T-helper 2 cell treated with Interferon-gamma antibody and Interleukin-4, amounts not matched to agents 5 μg/mL and 100 μg/mL, for 36 hours (primary cell): ENCODE measurements at places on chromosomes 7 and 10.
A peak's percentile ranks its signal among the peaks of the same experiment; 100 is the strongest.

GRCh38 chr7:43283706-43284105, 171.3 kb downstream of the HECW1 start:
- DNase-seq = no peak
- peaks cover 5% of the 10 kb centered on the region for H3K27me3 ChIP-seq
- no peak overlapping the region for H3K4me3 ChIP-seq
- no peaks in the 10 kb centered on the region for H3K4me1 ChIP-seq

GRCh38 chr7:12578930-12579640, 8.6 kb downstream of the SCIN start:
- H3K36me3 ChIP-seq = no peaks in the 10 kb centered on the region
- DNase-seq = no peak
- H3K4me1 ChIP-seq = no peaks in the 10 kb centered on the region
- no peak overlapping the region for H3K4me3 ChIP-seq
- peaks cover 21% of the 10 kb centered on the region for H3K27me3 ChIP-seq

DNA sequence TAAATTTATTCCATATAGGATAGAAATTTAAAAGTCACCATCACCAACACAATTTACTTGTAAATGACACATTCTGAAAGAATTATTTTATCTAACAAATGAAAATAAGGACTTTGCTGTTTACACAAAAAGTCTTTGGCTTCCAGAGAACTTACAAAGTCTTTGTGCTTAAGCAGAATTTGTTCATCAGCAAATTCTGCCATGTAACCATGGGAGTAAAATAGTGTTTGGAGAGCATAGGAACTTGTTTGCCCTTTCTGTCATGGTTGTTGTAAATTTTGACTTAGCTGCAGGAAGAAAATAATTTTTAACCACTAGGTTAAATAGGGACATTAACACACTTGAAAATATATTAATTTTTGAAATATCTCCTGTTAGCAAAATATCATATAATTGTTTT, 15.2 kb downstream of the FGL2 start:
- H3K4me3 ChIP-seq = no peak overlapping the region
- H3K27me3 ChIP-seq = no peaks in the 10 kb centered on the region
- peaks cover 10% of the 10 kb centered on the region for H3K4me1 ChIP-seq
- peaks cover 3% of the 10 kb centered on the region for H3K36me3 ChIP-seq
- H3K27ac ChIP-seq = no peak overlapping the region

GRCh38 chr7:74380720-74381119, 73.0 kb upstream of the GTF2IRD1 start:
- DNase-seq = no peak
- H3K27me3 ChIP-seq = no peaks in the 10 kb centered on the region
- no peak overlapping the region for H3K27ac ChIP-seq

- H3K36me3 ChIP-seq = no peaks in the 10 kb centered on the region
- H3K4me3 ChIP-seq = no peak overlapping the region
- H3K4me1 ChIP-seq = no peaks in the 10 kb centered on the region
- no peak for DNase-seq
- no peaks in the 10 kb centered on the region for H3K27me3 ChIP-seq
Observed at GRCh38 chr7:46071076-46071475, 150.0 kb upstream of the IGFBP3 start.

DNA sequence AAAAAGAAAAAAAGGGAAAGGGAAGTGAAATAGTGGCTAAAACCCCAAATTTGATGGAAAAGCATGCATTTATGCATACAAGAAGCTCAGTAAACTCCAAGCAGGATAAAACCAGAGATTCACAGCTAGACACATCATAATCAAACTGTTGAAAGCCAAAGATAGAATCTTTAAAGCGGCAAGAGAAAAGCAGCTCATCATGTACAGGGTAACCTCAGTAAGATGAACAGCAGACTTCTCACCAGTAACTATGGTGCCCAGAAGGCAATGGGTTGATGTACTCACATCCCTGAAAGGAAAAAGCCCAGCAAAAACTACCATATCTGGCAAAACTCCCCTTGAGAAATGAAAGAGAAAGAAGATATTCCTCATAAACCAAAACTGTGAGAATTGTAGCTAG, 60.4 kb downstream of the TPST1 start:
- no peaks in the 10 kb centered on the region for H3K36me3 ChIP-seq
- no peaks in the 10 kb centered on the region for H3K4me1 ChIP-seq
- H3K27me3 ChIP-seq = no peaks in the 10 kb centered on the region
- H3K4me3 ChIP-seq = no peak overlapping the region

GRCh38 chr10:48542471-48543181, 62.2 kb downstream of the ARHGAP22 start:
- H3K27ac ChIP-seq = no peak overlapping the region
- H3K27me3 ChIP-seq = peaks cover 3% of the 10 kb centered on the region
- no peaks in the 10 kb centered on the region for H3K4me1 ChIP-seq
- H3K4me3 ChIP-seq = no peak overlapping the region

GRCh38 chr7:107599262-107599661, 19.2 kb downstream of the BCAP29 start:
- no peak for DNase-seq
- peaks cover 38% of the 10 kb centered on the region for H3K36me3 ChIP-seq
- H3K27me3 ChIP-seq = no peaks in the 10 kb centered on the region
- no peak overlapping the region for H3K4me3 ChIP-seq
- no peak overlapping the region for H3K27ac ChIP-seq

DNA sequence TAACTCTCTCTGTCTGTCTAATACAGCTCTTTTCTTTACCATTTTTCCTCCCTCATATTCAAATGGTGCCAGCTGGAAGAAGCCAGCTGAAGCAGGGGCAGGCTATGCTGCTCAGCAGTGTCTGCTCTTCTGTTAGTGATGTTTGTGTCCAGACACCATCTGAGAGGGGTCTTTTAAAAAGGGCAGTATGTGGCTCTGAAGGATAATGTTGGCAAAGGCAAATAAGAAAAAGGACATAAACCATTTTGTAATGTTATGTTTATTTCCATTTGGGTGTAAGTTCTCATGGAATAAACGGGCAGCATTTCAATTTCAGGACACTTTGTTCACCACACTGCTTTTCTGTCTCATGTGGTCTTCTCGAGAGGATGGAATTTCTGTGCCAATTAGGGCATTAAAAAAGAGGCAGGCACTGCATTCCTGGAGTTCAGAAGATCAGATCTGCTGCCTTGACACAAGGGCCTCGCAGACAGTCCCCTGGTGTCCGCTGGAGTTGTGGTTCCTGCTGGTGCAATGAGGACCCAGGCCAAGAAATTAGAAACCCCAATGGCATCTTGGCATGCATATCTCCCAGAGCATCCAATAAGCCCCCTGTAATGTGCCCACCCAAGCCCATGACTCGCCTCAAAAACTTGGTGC, 109.0 kb upstream of the ELMO1 start:
- H3K27ac ChIP-seq = no peak overlapping the region
- no peaks in the 10 kb centered on the region for H3K4me1 ChIP-seq
- no peak for DNase-seq
- no peaks in the 10 kb centered on the region for H3K36me3 ChIP-seq
- no peak overlapping the region for H3K4me3 ChIP-seq

DNA sequence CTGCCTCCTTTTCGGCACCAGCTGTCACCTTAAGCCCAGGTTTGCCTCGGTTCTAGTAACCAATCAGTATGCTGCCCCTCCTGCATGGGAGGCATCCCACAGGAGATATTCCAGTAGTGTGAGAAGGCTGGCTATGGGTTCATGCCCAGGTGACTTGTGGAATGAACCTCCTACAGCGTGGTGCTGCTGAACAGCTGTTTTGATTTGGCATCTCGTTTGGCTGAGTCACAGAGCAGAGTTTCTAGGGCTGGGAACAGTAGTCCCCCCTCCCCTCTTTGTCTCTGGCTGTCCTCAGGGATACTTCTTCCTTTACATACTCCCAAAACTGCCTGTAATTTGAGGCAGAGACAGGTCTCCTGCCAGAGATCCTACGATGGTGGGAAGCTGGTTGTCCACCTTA, 16.1 kb downstream of the R3HCC1L start:
- peaks cover 4% of the 10 kb centered on the region for H3K4me1 ChIP-seq
- H3K4me3 ChIP-seq = no peak overlapping the region
- H3K27ac ChIP-seq = no peak overlapping the region
- peaks cover 61% of the 10 kb centered on the region for H3K36me3 ChIP-seq

DNA sequence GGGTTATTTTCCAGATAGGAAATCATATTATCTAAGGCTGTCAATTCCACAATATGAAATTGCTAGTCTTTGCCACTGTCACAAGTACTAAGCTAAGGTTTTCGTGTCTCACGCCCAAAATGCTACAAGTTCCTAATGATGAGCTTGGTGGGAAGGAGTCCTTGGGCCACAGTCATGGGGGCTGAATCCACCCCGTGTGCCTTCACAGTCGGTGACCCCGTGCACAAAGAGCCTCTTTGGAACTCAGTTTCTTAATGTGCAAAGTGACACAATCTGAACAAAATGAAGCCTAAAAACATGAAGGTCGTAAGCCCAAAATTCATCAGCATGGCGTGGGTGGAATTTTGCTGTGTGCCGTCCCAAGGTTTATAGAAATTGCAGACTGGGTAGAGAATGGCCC, 337.0 kb upstream of the GALNT17 start:
- no peak for DNase-seq
- peaks cover 2% of the 10 kb centered on the region for H3K36me3 ChIP-seq
- H3K27me3 ChIP-seq = no peaks in the 10 kb centered on the region
- H3K27ac ChIP-seq = no peak overlapping the region

DNA sequence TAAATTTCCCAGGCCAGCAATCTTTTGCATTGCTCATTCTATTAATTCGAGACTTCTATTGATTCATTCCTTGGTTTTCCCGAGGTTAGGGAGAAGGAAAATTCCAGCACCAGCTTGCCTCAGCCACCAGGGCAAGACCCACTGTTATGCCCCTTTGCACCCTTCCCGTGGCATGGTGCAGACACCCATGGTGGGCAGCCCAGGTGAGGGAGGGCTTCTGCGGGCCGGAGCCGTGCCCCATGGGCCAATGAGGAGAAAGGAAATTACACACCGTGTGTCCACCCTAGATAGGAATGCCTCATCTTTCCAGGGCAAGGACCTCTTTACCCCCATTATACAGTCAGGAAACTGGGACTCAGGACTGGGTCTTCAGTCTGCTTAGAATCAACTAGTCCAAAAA, 4.5 kb upstream of the GRID1 start:
- H3K36me3 ChIP-seq = no peaks in the 10 kb centered on the region
- H3K27ac ChIP-seq = no peak overlapping the region
- no peaks in the 10 kb centered on the region for H3K4me1 ChIP-seq
- no peak overlapping the region for H3K4me3 ChIP-seq
- peaks cover 45% of the 10 kb centered on the region for H3K27me3 ChIP-seq
- DNase-seq = no peak

DNA sequence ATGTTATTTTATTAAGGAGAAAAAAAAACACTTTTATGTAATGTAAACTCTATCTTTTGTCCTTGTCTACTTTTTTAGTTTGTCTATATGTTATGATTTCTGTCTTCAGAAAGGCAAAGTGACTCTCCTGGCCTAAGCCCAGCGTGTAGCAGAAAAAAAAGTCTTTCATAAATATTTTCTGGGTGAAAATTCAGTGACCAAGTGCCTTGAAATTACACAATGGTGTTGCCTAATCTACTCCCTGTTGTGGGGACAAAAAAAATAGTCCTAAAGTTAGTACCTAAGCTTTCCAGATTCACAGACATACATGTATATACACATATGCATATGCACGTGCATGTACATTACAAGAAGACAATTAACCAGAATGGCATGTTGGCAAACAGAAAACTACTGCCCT, 1257.8 kb upstream of the SORCS1 start:
- H3K4me3 ChIP-seq = no peak overlapping the region
- no peak for DNase-seq
- H3K27ac ChIP-seq = no peak overlapping the region
- no peaks in the 10 kb centered on the region for H3K4me1 ChIP-seq
- H3K27me3 ChIP-seq = no peaks in the 10 kb centered on the region

DNA sequence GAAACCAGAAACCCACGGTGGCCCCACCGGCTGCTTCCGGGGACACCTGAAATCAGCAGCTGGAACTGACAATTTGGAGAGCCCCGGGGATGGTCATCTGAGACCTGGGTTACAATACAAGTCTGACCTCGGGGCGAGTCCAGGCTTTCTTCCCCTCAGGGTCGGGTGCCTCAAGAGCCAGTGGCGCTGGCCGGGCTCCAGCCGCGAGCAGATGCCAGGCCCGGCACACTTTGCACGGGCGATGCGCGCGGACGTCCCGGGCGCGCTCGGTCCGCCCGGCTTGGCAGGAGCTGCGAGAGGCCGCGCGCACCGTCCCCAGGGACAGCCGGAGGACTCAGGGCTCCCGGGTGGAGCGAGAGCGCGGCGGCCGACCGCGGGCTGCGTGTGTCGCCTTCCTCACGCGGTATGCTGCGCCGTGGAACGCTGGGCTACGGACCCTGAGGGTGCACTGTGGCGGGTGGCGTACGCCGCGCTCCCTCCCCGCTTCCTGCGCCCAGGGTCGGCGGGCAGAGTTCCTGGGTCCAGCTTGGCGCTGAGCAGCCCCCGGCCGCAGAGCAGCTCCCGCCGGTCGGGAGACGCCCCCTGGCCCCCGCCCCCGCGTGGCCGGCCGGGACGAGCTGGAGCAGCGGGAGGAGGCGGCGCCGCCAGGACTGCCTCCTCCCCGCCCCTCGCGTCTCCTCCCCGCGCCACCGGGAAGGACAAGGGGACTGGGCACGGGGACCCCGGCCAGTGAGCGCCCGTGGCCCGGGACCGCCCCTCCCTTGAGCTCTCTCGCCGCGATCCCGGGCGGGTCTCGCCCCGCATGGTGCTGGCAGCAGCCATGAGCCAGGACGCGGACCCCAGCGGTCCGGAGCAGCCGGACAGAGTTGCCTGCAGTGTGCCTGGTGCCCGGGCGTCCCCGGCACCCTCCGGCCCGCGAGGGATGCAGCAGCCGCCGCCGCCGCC, at the start of gene RBM20:
Gene RBM20 (plus strand): TSS at position 684 of the 945 bp plus-strand sequence. CDS start 119 bp downstream, at position 803.
- DNase-seq = peak; percentile 7
- no peak within 1 kb of the TSS for H3K27ac ChIP-seq
- peaks cover 3% of the 10 kb centered on the region for H3K36me3 ChIP-seq
- H3K4me3 ChIP-seq = peak within 1 kb of the TSS; percentile 71
- H3K27me3 ChIP-seq = peaks cover 71% of the 10 kb centered on the region

- DNase-seq = no peak
- H3K27me3 ChIP-seq = no peaks in the 10 kb centered on the region
- H3K4me1 ChIP-seq = no peaks in the 10 kb centered on the region
- no peak overlapping the region for H3K4me3 ChIP-seq
- H3K36me3 ChIP-seq = no peaks in the 10 kb centered on the region
Observed at GRCh38 chr10:25142116-25142864, 32.5 kb upstream of the GPR158 start.

GRCh38 chr10:119535837-119536507, 6.5 kb downstream of the RGS10 start:
- peaks cover 72% of the 10 kb centered on the region for H3K4me1 ChIP-seq
- no peak for DNase-seq
- H3K27ac ChIP-seq = peak overlapping the region; percentile 42
- H3K36me3 ChIP-seq = peaks cover 41% of the 10 kb centered on the region
- no peaks in the 10 kb centered on the region for H3K27me3 ChIP-seq
- peak overlapping the region; percentile 8 for H3K4me3 ChIP-seq

DNA sequence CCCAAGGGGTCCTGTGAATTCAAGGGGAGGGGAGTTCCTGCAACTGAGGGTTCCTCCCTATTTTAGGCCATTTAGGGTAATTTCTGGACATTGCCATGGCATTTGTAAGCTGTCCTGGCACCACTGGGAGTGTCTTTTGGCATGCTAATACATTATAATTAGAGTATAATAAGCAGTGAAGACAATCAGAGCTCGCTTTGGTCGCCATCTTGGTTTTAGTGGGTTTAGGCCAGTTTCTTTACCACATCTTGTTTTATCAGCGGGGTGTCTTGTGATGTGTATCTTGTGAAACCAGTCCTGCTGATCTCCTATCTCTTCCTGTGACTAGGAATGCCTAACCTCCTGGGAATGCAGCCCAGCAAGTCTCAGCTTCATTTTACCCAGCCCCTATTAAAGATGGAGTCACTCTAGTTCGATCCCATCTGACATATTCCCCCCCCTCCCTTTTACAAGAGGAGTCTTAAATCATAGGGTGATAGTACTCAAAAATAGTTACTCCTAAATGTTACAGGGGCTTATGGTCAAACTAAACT, 43.2 kb downstream of the SVOPL start:
- no peaks in the 10 kb centered on the region for H3K36me3 ChIP-seq
- DNase-seq = no peak
- H3K4me1 ChIP-seq = no peaks in the 10 kb centered on the region
